NCI-H1092 treated with DMSO at 0.1 percent for 48 hours (cell line): ENCODE measurements at places on chromosomes 2 and 18.

- DNase-seq: peak; percentile 71
Observed at GRCh38 chr2:225400060-225400511, 576 bp downstream of the NYAP2 start.

DNA sequence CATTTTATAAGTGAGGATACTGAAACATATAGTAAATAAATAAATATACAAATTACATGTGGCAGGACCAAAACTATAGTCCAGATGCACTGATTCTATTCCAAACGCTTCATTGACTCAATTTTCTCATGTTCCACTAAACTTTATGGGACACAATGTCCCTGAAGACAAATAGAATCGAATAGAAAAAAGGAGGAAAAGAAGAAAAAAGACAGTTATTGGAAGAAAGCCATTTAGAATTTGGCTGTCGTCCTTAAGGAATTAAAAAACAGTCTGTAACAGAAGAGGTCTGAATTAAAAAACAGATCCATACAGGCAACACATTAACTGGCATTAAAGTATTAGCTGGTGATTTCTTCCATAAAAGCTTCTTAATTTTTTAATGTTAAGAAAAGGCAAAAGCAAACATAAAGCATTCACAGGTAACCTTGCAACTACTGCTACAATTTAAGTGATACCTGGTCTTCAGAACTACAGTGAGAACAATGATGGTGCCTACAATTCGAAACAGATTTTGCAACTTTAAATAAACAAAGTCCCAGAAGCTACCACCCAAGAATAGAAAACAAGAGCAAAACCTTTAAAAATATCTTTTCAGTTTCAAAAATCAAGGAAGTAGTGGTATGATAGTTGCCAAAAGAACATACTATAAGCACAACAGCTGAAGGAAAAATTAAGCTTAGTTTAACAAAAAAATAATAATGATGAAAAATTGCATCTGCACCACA lies 17.4 kb upstream of the CHAC2 start:
- no peak for DNase-seq

GRCh38 chr2:241768251-241768711 lies 8.3 kb upstream of the GAL3ST2 start:
- DNase-seq: no peak

GRCh38 chr2:197306024-197306695 lies 4.4 kb downstream of the ANKRD44 start:
- no peak for DNase-seq

DNA sequence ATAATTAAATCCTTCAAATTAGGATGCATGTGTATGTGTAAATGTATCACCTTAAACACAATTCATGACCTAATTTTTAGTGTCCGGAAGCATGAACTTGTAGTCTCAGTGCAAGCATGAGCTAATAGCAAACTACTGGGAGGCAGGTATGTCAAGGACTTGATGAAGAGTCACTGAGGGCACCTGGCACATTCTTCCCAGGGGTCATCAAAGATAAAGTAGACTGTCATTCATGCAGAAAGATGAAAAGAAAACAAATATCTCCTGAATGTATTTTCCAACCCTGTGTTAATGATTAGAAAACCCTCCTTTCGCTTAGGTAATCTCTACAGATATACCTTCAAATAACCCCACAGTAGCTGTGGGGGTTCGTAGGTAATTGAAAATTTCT lies 234.9 kb downstream of the SOCS6 start:
- DNase-seq: peak; percentile 45

GRCh38 chr2:62219407-62220159 lies 23.7 kb downstream of the B3GNT2 start:
- DNase-seq: no peak

- DNase-seq: no peak
Observed at GRCh38 chr18:62603211-62603610, 80.4 kb downstream of the ZCCHC2 start.

GRCh38 chr2:46239847-46240181 lies 57.4 kb upstream of the EPAS1 start:
- no peak for DNase-seq

DNA sequence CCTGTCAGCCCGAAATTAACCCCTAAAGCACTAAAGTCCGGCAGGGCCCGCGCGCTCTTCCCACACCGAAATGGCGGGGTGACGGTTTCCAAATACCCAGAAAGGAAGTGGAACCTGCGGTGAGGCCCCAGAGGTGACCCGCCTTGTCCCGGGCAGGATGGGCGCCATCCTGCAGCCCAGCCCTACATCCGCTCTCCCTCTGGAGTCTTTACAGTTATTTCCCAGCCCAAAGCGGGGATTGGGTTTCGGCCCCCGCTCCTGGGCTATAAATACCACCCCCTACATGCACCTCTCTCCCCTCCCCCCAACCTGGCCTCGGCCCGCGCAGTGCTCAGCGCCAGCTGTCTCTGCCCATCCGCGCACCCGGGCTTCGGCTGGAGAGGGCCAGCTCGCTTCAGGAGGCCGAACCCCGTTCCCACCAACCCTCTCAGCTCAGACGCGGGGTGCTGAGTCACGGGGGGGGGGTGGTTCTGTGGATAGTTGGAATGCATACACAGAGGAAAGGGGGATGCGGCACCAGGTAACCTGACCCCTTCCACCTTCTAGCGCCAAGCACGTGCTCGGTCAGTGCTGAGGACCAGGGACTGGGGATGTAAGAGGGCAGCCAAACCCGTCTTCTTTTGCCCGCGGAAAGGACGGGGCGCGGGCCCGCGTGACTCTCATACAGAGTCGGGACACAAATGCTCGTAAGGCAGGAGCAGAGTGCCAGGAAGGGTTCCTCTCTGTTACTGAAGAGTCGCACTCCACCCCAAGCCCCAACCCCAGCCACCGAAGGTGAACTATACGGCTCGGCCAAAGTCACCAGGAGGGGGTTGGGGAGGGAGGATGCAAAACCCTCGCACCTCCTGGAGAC lies at the start of gene TUBA4B:
TUBA4B (plus strand) TSS at position 344 of the 853 bp plus-strand sequence; CDS start at position 509, 165 bp downstream.
- DNase-seq: no peak

DNA sequence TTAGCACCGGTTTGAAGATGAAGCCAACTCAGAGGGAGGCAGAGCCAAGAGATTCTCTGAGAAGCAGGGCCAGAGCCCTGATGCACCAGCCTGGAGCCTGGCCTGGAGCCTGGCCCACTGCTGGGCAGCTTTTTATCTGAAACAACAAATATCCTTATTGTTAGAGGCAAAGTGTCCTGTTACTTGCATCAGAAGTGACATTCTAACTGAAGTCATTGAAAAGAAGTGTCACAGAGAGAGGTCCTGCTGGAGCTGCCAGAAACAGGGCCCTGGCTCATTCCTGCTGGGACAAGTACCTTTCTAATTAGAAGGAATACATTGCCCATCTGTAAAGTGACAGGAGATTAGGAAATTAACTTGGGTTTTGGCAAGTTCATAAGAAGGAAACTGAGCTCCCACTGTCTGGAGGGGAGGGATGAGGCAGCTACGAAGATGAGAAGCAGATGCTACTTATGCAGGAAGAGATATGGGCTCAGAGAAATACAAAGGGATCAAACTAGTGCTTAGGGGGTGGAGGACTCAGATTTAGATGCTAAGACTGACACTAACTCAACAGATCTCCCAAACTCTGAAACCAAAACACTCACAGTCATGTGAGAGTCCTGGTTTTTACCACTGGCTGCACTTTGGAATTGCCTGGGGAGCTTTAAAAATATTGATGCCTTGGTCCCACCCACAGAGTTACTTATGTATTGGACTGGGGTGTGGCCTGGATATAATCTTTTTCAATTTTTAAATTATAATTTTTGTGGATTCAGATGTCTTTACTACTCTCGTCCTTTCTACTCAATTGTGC lies 11.0 kb upstream of the HK2 start:
- DNase-seq: no peak

GRCh38 chr2:241412144-241412543 lies 56.1 kb downstream of the FARP2 start:
- no peak for DNase-seq

DNA sequence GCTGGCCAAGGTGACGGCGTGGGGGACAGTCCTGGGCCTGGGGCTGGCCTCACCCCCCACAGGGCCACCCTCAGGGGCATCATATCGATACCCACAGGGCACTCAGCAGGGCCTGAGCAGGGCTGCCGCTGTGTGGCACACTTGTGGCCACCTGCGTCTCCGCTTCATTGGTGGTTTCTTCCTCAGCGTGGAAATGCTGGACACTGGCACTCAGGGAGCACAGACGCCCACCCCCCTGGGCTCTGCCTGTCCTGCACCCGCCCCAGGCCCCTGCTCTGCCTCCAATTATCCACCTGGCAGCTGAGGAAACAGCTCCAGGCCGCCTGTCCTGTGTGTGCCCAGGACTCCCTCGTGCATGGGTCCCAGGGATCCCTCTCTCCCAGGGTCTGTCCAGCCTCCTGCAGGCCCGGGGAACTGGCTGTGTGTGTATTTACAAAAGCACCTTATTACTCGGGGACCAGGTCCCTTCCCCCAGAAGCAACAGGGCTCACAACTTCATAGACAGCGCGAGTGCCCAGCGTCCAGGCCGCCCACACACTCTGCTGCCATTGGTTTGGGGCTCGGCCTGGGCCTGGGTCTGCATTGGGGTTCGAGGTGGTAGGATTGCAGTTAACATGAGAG lies 13.1 kb downstream of the CROCC2 start:
- no peak for DNase-seq

DNA sequence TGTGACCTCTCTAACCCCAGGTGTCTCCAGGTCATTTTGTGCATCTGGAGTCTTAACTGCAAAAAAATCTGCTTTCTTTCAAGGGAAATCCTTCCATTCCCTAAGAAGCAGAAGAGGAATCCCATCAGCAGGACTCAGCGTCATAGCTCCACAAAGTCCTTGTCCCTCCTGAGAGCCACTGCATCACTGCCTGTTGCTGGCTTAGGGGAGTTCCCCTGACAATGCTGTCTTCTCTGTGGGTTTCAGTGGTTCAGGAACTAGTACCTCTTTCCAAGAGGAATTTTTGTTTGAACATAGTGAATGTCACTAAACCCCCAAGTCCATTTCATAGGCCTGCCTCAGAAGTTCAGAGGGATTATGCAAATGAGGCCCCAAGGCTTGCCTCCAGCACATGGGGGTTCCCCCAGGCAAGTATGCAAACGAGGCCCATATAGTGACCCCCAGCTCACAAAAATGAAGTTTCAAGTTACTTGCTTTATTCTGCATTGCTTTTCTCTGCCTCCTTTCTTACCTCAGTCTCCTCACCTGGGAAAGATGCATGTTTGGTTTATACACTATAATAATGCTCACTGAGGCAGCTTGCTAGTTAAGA lies 513.9 kb upstream of the MEX3C start:
- no peak for DNase-seq

GRCh38 chr2:217731805-217732204 lies 271.0 kb downstream of the TNS1 start:
- no peak for DNase-seq

- DNase-seq: no peak
Observed at GRCh38 chr2:168935810-168936581, 34.9 kb downstream of the G6PC2 start.

DNA sequence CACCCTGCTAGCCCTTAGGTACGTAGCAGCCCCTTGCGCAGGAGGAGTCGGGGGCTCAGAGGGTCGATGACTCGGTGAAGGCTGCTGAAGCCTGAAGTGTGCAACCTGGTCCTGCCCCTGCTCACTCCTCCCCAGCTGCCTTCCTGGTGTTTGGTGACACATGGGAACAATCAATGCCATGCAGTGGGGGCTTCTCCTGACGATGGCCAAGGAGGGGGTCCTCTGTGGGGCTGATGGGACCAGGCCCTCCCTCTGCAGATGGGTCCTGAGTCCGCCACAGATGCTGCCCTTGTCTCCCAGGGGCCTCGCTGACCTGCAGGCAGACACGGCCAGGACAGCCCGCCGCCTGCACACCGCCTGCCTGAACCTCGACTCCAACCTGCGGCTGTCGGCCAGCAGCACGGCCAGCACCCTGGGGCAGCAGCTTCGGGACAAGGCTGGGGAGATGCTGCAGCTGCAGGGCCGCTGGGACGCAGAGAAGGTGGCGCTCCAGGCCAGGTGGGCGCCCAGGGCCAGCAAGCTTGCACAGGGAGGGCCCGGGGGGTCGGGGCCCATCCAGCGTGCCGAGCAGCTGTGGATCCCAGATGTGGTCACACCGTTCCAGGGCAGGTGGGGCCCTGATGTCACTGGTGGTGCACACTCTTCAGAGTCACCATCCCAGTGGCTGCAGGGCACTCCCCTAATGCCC lies 24.6 kb downstream of the CROCC2 start:
- DNase-seq: no peak

DNA sequence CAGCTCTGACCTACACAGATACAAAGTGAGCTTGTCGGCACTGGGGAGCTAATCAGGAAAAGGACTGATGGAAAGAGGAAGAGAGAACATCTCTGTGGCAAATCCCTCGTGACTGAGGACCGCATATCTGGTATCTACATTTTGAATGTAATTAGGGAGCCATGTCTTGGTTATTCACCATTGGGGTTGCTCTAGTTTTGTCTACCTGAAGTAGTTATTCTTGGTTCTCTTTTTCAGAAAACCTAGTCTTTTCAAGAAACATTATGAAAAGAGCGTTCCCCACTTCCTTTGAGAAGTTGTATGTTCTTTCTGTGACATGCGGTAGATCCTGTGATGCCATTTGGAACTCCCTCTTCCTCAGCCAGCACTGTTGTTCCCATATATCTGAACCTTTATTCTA lies 104.4 kb downstream of the DOCK10 start:
- no peak for DNase-seq

DNA sequence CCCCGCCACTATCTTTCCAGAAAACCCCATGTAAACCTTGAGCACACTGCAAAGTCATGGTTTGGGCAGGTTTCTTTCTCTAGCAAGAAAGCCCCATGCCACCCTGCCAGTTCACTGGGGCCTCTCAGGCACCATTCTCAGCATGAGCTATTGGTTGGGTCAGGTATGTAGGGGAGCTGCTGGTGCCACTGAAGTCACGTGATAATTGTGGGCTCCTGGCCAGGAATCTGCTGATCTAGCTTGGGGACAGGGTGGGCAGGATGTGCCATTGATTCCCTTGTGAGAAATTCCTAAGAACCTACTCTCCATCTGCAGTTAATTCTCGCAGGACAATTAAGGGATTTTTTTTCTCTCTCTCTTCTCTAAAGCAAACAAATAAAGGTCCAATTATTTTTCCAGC lies 26.5 kb upstream of the HNMT start:
- DNase-seq: no peak

GRCh38 chr2:48971801-48972200 lies 182.5 kb downstream of the FSHR start:
- no peak for DNase-seq

DNA sequence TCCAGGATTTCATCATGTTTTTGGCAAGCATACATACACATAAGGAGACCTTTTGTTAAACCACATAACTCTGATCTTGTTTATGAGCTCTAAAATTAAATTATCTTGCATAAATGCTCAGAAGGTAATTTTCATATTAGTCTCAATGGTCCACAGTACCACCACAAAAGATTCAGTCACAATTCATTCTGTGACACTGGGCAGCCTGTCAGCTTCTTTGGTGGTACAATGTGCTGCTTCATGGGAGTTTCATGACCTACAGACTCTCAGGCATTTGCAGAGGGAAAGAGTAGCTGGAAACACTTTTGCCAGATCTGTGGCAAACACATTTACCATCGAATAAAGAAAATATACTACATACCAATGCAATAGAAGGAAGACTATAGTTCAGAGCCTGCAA lies 51.3 kb upstream of the ZNF397 start:
- DNase-seq: no peak

DNA sequence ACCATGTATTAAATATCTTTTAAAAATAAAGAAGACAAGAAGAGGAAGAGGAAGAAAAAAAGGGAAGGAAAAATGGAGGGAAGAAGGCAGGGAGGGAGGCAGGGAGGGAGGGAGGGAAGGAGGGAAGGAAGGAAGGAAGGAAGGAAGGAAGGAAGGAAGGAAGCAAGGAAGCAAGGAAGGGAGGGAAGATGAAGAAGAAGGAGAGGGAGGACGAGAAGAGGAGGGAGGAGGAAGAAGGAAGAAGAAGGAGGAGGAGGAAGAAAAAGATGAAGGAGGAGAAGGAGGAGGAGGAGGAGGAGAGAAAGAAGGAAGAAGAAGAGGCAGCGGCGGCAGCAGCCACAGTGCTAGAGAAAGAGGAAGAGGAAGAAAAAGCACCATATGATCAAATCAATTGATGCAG lies 189.6 kb downstream of the EXOC6B start:
- no peak for DNase-seq
